HS-5 (cell line): ENCODE measurements at places on chromosomes 11 and 22.

GRCh38 chr11:10641177-10641911 lies 52.2 kb downstream of the IRAG1 start:
- no peak for DNase-seq

- DNase-seq: no peak
Measured at GRCh38 chr22:20550851-20551744, 43.7 kb downstream of the MED15 start.

DNA sequence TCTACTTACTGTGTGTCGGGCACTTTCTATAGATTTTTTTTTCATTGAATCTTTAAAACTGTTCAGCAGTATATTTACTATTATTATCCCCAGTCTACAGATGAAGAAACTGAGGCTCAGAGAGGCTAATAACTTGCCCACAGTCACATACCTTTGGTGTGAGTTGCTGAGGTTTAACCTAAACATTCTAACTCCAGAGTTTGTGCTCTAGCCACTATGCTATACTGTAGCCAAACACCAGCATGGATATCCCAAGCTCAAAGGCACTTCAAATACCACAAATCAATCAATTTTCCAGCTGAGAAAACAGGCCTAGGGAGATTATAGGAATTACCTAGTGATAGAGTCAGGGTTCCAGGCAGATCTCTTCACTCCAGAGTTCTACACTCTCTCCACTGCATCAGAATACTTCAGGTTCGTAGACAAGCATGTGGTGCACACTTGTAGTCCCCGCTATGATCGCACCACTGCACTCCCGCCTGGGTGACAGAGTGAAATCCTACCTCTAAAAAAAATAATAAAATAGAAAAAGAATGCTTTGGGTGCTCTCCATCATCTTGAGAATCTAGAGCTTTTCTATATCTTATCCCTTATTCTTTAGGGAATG lies 20.4 kb upstream of the UPB1 start:
- DNase-seq: no peak

DNA sequence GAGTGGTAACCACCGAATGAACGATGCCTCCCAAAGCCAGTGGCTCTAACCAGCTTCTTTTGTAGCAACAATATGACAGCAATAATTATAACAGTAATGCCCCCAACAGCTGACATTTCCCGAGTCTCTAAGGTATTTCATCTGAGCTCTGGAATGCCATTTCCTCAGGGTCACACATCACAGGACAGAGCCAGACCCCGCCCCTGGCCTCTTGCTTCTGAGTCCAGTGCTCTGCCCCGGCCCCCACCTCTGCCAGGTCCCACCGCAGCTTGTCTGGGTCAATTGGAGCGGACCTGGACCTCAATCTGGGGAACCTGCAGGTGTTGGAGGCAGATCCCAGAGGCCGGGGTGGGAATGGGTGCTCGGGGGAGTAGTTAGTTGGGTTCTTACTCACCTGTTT lies 63.8 kb downstream of the IGLL1 start:
- DNase-seq: no peak

GRCh38 chr11:130431801-130432200 lies 3.4 kb upstream of the ADAMTS8 start:
- no peak for DNase-seq

DNA sequence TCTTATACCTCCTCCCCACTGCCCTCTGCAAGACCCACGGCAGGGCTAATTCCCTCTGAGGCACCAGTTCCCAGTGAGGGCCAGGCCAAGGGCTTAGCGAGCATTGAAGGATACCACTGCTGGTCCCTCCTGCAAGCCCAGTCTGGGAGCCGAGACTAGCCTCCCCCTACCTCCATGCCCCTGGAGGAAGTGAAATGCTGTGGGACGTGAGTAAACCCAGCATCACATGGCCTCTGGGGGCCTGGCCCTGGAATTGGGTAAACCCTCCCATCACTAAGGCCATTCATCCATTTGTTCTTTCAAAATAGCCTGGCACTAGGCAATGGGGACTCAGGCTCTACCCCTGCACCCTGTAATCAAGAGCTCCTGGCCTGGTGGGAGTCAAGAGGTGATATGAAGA lies 24.7 kb downstream of the ARAP1 start:
- DNase-seq: no peak

DNA sequence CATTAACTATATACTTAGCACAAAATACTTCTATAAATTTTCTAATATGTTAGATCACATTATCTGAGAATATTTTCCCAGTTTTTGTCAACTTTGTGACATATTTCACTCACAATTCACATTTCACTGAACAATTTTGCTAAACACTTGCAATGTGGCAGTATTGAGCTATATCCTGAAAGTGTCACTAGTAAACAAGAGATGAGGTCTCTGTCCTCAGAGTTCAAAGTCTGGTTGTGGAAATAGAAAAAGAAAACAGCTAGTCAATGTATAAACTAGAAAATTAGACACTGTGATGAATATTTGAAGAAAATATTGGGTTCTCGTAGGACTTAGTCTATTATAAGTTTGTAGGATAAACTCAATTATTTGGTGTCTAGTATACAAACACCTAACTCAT lies 87.4 kb upstream of the CHORDC1 start:
- DNase-seq: no peak

DNA sequence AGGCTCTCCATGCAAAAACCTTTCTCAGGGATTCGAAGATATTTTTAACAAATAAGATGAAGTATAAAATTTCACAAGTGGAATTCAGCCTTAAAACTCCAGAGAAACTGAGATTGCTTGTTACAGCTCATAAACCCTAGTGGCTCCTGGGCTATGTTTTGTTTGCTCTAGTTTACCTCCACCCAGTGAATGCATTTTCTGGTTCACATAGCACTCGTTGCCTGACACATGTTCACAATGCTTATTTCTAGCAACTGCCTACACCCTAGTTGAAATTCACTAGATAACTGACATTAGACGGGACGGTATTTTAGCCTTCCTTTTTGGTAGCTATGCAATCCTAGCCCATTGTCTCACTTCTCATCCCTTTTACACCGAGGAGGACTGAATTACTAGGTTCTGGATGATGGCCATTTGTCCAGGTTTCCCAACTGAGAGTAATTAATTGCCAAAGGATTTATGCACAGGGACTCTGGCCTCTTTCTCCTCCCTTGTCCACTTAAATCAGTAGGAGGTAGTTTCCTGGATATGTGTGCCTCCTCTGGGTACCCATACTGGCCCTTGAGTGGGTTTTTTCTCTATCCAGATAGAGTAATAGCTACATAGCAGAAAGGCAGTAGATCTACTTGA lies 951.6 kb downstream of the DLG2 start:
- DNase-seq: no peak

GRCh38 chr11:96869207-96869606 lies 479.4 kb downstream of the JRKL start:
- peak; percentile 31 for DNase-seq
